ENCODE measurements at places on chromosomes 6 and 20.
A peak's percentile ranks its signal among the peaks of the same experiment; 100 is the strongest.

GRCh38 chr6:88422831-88423230 lies 256.7 kb upstream of the CNR1 start:
- DNase-seq, result no peak

DNA sequence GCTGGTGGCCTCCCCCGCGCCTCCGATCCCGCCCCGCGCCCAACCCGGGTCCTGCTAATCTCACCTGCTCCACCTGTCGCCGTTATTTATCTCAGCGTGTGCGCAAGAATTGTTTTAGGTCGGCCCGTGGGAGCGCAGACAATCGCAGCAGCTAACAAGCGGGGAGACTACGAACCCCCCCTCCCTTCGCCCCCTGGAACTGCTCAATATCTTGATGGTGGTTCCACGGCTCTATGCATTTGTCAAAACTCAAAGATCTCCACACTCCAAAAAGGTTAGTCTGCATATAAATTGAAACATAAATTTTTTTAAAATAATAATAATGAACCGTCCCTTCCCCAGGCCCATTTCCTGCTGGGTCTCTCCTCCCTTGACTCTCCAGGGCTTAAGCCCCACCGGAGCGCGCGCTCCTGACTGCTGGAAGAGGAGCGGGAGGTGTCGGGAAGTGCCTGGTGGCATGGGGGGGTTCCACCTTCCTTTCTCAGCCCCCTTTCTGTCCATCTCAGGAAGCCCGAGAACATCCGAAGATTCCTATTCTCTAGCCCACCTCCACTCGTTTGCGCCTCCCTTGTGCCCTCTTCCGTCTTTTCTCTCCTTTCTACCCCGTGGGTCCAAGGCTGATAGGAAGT lies 1.6 kb upstream of the MDGA1 start:
- DNase-seq, result no peak

- DNase-seq, result no peak
Observed at GRCh38 chr20:2618815-2619214, 33.6 kb upstream of the NOP56 start.

DNA sequence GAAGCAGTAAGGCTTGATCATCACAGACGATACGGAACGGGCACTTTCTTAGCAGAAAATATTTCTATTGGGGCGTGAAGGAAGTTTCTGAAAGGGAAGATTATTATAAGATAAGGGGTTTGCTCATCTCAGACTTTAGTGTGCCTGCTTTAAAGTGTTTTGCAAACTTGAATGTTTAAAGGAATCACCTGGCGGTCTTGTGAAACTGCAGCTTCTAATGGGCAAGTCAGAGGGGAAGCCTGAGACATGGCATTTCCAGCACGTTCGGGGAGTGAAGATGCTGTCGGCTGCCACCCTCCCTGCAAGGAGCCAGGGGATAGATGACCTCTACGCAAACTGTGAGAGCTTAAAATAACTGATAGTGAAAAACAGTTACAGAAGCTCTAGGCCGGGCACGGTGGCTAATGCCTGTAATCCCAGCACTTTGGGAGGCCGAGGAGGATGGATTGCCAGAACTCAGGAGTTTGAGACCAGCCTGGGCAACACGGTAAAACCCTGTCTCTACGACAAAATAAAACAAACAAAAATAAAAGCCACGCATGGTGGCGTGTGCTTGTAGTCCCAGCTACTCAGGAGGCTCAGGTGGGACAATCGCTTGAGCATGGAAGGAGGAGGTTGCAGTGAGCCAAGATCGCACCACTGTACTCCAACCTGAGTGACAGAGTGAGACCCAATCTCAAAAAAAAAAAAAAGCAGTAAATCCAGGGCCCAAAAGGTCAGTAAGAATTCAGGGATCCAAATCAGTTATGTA lies 2.3 kb upstream of the KIF16B start:
- no peak for DNase-seq

GRCh38 chr6:31169123-31169857 lies 1.2 kb downstream of the POU5F1 start:
- no peak for DNase-seq

GRCh38 chr6:155093430-155093829 lies 98.3 kb downstream of the TIAM2 start:
- DNase-seq, result no peak

GRCh38 chr6:2412731-2413130 lies 167.3 kb upstream of the GMDS start:
- DNase-seq, result no peak

GRCh38 chr20:35991142-35991771 lies 22.9 kb downstream of the CNBD2 start:
- no peak for DNase-seq

DNA sequence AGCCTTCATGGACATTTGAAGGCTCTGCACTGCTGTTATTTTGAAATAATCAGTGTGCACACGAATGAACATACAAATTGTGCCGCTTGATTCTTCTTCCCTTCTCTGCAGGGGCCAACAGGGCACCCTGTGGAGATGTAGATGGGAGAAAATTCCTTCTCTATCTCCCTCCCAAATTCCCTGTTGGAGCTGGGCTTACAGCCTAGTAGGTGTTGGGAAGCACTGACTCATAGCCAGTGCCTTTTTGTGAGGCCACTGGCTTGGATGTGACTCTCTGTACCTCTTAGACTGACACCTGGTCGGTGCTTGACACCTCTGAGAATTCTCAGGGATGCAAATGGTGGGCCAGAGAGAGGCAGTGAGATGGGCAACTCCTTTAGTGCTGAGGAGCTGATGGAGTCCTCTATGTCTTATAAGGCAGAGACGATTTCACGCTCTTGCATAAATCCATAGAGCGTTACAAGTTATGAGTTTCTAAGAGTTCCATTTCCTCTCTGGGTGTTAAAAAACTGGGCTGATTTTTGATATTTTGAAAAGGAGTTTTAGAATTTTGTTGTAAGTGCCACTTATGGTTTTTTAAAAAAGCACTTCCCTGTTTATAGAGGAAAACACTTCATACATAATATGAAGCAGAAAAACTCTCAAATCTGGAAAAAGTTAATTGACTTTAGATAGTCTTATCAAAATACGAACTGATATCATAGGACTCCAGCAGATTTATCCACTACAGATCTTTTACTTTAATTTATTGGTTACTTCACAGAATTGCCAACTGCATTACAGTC lies 89.8 kb upstream of the MAP3K7 start:
- no peak for DNase-seq

DNA sequence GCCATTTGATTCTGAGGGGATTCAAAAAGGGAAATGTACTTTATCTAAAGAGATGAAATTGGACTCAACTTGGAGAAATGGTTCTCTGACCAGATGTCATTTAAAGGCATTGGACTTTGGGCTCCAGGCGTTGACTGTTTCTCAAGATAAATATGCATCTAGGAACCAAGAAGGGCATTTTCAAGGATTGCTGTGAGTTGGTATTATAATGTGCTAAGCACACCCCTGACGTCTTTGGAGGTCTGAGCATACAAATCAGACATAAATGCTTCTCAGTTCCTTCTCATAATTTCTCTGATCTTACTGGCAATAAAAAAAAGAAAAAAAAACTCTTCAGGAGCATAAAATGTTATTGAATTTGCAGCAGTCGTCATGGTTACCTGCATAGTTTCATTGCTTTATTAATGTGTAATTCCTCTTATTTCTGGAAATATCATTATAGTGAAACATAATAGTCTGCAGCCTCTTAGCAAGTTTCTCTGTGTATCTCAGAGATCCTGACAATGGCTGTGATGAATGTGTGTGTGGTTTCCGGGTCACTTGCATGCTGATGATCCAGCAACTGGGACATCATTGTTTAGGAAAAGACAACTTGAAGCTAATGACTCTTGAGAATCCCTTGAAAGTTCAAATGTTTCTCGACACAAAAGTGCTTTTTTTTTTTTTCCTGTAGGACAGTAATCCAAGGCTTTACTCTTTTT lies 136.0 kb downstream of the AIG1 start:
- peak; percentile 45 for DNase-seq

GRCh38 chr6:15392182-15392581 lies 146.3 kb downstream of the JARID2 start:
- no peak for DNase-seq

DNA sequence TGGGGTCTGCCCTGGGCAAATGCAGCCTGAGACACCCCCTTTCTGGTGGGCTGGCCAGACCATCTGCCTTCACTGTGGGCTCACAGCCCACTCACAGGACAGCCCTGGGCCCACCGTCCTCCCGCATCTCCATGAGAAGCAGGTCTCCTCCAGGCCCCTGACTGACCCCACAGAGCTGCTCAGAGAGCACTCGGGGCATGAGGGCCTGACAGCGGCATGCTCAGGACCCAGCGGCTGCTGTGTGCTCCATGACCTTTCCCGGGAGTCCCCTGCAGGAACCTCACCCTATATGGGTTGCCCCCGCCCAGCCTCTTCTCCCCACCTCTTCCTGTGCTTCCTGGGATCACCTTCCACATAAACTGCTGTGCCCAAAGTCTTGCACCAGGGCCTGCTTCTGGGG lies 162.4 kb upstream of the CST7 start:
- DNase-seq, result no peak

DNA sequence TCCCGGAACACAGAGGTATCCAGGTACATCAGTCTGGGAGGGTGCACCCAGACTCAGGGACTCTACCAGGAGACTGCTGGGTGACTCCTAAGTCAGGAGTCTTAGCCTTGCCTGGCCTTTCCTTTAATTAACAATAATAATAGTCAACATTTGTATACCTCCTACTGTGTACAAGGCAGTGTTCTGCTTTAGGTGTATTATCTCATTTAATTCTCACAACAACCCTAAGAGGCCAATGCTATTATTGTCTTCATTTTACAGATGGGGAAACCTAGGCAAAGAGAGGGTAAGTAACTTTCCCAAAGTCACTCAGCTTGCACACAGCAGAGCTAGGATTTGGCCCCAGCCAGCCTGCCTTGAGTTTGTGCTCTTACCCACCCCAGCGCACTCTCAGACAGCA lies 39.6 kb downstream of the MRPL14 start:
- no peak for DNase-seq

GRCh38 chr20:24117383-24117782 lies 128.8 kb upstream of the GGTLC1 start:
- DNase-seq, result no peak

DNA sequence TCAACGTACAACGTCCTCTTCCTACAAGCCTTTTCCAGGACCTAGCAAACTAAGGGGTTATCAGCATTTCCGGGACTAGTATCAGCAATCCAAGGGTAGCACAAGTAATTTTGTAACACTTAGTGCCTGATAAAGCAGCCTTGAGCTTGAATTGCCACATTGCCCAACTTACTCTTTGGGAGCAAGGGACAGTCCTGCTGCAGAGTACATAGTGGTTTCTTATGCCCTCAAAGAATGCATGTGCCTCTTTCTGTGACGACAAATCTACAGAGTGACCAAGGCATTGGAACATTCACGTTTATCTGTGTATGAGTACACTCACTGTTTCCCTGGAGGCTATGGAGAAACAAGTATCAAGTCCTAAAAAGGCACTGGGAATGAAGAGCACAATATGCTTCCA lies 3.2 kb upstream of the ID4 start:
- no peak for DNase-seq

- no peak for DNase-seq
Observed at GRCh38 chr20:2767768-2768631, 32.4 kb downstream of the CPXM1 start.

DNA sequence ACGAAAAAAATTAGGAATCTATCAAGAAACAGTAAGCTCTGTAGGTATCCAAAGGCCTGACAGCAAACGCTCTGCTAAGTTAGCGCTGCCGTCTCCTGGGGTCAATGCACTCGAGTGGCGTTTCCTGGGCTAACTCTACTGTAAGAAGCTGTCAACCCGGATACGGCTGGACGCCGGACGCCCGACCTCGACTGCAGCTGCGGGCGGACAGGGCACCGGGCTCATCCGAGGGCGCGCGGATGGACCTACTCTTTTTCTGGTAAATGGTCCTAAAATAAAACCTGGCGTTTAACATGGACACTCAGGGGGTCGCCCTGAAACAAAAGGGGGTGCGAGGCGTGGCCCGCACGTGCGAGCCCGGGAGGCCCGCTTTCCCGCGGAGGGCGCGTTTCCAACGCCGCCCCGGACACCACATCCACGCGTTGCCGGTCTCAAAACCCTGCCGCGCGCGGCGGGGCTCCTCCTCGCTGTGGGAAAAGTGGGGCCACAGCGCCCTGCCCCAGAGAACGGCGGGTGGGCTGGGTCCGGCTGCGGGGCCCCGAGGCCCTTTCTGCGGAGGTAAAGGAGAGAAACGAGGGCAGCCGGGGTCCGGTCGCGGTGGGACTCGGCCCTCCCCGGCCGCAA lies 537 bp downstream of the TCP1 start:
- peak; percentile 41 for DNase-seq

GRCh38 chr6:100701728-100702127 lies 179.4 kb downstream of the ASCC3 start:
- no peak for DNase-seq

DNA sequence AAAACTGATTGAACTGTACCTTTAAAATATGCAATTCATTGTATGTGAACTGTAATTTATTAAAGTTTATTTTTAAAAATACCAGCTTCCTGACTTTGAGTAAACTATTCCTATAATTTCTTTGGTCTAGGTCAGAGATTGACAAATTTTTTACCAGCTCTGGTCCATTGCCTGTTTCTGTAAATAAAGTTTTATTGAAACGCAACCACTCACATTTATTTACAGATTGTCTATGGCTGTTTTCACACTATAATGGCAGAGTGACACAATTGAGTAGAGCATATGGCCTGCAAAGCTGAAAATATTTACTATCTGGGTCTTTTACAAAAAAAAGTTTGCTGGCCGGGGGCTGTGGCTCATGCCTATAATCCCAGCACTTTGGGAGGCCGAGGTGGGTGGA lies 33.0 kb upstream of the NFATC2 start:
- no peak for DNase-seq

GRCh38 chr20:16709017-16709416 lies 20.8 kb upstream of the SNRPB2 start:
- no peak for DNase-seq

DNA sequence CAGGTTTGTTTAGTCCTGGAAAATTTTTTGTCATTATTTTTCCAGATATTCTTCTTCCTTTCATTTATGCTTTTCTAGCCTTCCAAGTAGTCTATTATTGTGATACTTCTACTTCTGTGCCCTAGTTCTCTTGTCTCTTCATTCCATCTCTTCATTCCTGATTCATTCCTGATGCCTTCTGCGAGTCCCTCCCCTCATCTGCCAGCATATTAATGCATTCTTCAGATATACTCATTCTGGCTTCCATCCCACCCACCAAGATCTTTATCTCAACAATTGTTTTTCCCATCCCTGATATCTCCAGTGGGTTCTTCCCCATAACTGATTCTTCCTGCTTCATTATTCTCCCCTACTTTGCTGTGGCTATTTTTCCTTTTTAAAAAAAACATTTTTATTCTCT lies 35.2 kb downstream of the ALDH5A1 start:
- no peak for DNase-seq

- no peak for DNase-seq
Observed at GRCh38 chr6:150992703-150993102, 127.2 kb downstream of the MTHFD1L start.

- DNase-seq, result peak; percentile 22
Observed at GRCh38 chr6:159074120-159074684, 29.4 kb upstream of the TAGAP start.

GRCh38 chr20:21046413-21047070 lies 59.6 kb downstream of the LINC00237 start:
- no peak for DNase-seq

GRCh38 chr20:41133709-41134361 lies 3.5 kb upstream of the PLCG1 start:
- DNase-seq, result no peak

All from large intestine (tissue), 12 donors.